CD4-positive, alpha-beta T cell treated with Interleukin-12 subunit alpha and Interleukin-12 subunit beta, for 1 hour (primary cell): ENCODE measurements at places on chromosomes 5 and 9.

- DNase-seq, result no peak
Observed at GRCh38 chr5:132296412-132297016, 2.3 kb downstream of the SLC22A4 start.

GRCh38 chr5:79456890-79457583, 56.9 kb downstream of the HOMER1 start:
- no peak for DNase-seq

- no peak for DNase-seq
Observed at GRCh38 chr5:179865491-179866240, 7.0 kb upstream of the MRNIP start.

GRCh38 chr5:140694276-140694675, 3.0 kb downstream of the HARS2 start:
- DNase-seq, result no peak

DNA sequence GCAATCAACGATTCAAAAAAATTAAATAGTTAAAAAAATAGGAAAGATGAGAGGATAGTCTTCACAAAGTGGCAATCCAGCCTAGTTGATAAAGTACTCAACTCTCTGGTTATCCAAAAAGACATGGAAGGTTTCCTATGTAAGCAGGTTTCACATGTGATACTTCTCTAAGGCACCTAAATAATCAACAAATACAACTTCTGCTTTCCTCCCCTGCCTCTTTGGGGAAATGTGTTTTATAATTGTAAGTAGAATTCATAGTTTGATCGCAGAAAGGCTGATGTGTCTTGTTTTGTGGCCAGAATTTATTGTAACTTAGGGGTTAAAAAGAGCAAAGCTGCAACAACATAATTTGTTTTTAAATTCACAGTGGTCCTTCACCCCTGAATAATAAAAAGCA, 855.5 kb upstream of the DMAC1 start:
- DNase-seq, result no peak

- DNase-seq, result no peak
Observed at GRCh38 chr9:9820436-9820835, 792.4 kb downstream of the PTPRD start.
